Activated CD8-positive, alpha-beta T cell treated with anti-CD3 and anti-CD28 coated beads, Interleukin-2, amount 10 ng/mL, durations not matched to agents 7 days and 5 days (primary cell): ENCODE measurements at places on chromosomes 13 and 19. TPM values are rescaled to one million over a fixed set of nuclear protein-coding genes. Genes with fewer than 3 reads are reported as not detected.

Gene PLIN5
- total RNA-seq: not detected

Gene PRKD2
- total RNA-seq: 161 TPM

Gene ZNF541
- 0.13 TPM for total RNA-seq

Gene ERFL
- total RNA-seq: 0.84 TPM

Gene HRC
- total RNA-seq: not detected

Gene COL4A1
- not detected for total RNA-seq

Gene AP1M2
- not detected for total RNA-seq

Gene FPR1
- total RNA-seq: not detected

Gene GFY
- not detected for total RNA-seq

Gene GNG8
- total RNA-seq: not detected

Gene CEACAM8
- not detected for total RNA-seq

Gene ZNF835
- total RNA-seq: 1.8 TPM

Gene RXFP2
- not detected for total RNA-seq

Gene PCDH8
- total RNA-seq: not detected

Gene ZNF491
- 1.8 TPM for total RNA-seq

Gene CGB1
- not detected for total RNA-seq

Gene FXYD1
- total RNA-seq: 1.3 TPM

Gene PPP1R13L
- 13.4 TPM for total RNA-seq

Gene DUXA
- not detected for total RNA-seq

Gene ZNF528
- total RNA-seq: 14.7 TPM

Gene CARD8
- 180 TPM for total RNA-seq

Gene SIGLEC5
- total RNA-seq: not detected

Gene SSC5D
- 0.55 TPM for total RNA-seq

Gene NLRP12
- not detected for total RNA-seq

Gene KLK2
- total RNA-seq: not detected

Gene KIR2DL3
- total RNA-seq: 0.21 TPM

Gene CAMSAP3
- 0.34 TPM for total RNA-seq
